DND-41 (cell line): ENCODE measurements at places on chromosomes 6 and 20.

DNA sequence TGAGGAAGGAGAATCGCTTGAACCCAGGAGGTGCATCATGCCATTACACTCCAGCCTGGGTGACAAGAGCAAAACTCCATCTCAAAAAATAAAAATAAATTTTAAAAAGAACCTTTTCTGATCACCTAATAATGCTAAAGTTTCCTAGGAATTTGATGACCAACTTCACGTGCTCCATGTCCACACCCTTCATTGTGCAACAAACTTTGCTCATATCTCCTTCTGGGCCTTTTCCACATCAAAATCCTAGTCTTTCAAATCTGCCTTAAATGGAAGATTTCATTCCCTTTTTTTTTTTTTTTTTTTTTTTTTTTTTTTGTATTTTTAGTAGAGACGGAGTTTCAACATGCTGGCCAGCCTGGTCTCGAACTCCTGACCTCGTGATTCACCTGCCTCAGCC is 112.5 kb upstream of the LOC128125822 start:
- H3K27ac ChIP-seq: no peak overlapping the region
- DNase-seq: no peak
- H3K36me3 ChIP-seq: no peaks in the 10 kb centered on the region
- H3K4me1 ChIP-seq: no peaks in the 10 kb centered on the region
- no peaks in the 10 kb centered on the region for H3K27me3 ChIP-seq

- H3K4me3 ChIP-seq: no peak overlapping the region
- no peak overlapping the region for H3K27ac ChIP-seq
- peaks cover 30% of the 10 kb centered on the region for H3K36me3 ChIP-seq
Observed at GRCh38 chr6:34333858-34334257, 58.6 kb downstream of the NUDT3 start.

DNA sequence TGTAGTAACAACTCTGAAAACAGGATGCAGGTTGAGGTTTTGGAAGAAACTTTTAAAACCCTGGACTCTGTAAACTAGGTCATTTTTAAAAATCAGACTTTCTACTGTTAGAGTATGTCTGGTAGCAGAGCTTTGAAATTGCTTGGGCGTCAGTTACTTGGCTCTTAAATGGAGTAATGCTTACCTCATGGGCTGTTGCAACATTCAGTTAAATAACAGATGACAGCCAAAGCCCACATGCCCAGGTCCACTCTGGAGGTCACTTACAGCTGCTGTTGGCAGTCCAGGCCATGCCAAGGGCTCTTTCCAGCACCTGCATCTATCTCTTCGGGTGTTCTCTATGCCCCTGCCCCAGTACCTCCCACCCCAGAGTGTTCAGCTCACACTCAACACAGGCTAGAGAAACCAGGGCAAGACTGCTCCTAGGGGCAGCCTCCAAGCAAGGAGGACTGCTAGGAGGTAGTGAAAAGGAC is 96.4 kb downstream of the BANF2 start:
- H3K27me3 ChIP-seq: no peaks in the 10 kb centered on the region
- H3K27ac ChIP-seq: no peak overlapping the region
- DNase-seq: no peak
- H3K36me3 ChIP-seq: no peaks in the 10 kb centered on the region
- no peak overlapping the region for H3K4me3 ChIP-seq

DNA sequence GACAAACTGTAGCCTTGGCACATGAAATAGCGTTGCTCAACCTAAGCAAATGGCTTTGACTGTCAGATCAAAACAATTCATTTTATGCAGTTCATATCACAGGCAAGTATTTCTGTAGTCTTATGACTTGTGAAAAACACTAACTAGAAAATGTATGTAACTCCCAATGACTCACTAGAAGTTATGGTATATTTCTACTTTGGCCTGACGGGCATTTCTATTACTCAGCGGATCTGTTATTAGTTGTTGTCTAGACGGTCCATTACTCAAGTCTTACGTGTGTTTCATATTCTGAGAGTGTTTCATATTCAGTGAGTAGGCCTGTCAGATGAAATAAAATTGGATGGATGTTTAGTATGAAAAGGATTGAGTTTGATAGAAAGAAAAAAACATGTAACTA is 880.9 kb downstream of the PRIM2 start:
- no peak for DNase-seq
- H3K27ac ChIP-seq: no peak overlapping the region
- H3K4me1 ChIP-seq: no peaks in the 10 kb centered on the region
- H3K36me3 ChIP-seq: no peaks in the 10 kb centered on the region
- H3K4me3 ChIP-seq: no peak overlapping the region

DNA sequence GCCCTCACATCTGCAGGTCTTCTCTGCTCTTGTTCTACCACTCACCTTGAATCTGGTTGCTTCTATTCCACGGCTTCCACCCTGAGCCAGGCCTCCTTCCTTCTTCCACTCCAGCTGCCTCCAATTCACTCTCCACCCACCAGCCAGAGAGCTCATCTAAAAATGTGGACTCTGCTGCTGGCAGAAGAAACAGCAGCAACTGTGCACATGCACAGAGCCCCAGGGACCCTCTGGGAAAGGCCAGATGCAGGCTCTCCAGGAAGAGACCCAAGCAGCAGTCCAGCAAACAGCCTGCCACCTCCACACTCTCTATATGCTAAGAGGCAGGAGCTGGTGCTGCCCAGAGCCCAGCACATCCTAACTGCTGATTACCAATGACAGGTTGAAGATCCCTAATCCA is 162.6 kb upstream of the TOP1 start:
- no peaks in the 10 kb centered on the region for H3K4me1 ChIP-seq
- H3K36me3 ChIP-seq: no peaks in the 10 kb centered on the region
- no peak overlapping the region for H3K27ac ChIP-seq
- no peak for DNase-seq

DNA sequence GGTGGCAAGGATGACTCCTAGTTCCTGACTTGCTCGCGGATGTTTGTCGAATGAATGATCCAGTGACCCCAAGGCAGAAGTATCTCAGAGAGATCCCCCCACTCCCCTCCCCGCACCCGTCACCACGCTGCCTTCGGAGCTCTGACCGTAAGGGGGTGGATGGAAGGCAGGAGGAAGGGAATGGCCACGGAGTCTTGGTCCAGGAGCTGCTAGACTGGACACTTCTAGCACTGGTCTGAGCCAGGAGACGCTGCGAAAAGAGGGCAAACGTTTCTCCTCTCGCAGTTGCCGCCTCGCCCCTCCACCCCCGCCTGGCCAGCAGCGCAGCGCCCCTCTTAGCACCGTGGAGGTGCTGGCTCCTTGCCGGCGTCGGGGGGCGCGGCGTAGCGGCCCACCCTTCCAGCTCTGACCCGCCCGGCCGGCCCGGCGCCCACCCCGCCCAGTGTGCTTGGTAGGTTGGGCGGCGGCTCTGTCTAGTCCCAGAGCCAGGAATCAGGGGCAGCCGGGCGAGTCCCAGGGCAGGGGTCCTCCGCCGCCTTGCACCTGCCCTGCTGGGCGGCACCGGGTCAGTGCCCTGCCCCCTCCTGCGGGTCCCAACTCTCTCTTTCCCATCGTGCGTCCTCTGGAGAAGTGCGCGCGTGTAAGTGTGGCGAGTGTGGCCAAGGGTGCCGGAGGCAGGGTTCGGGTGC is 2.4 kb upstream of the DBNDD2 start:
- H3K36me3 ChIP-seq: peaks cover 31% of the 10 kb centered on the region
- peak overlapping the region; percentile 79 for H3K4me3 ChIP-seq
- peak overlapping the region; percentile 89 for H3K27ac ChIP-seq
- H3K4me1 ChIP-seq: peaks cover 32% of the 10 kb centered on the region
- H3K27me3 ChIP-seq: no peaks in the 10 kb centered on the region

- no peak for DNase-seq
- H3K4me3 ChIP-seq: no peak overlapping the region
- no peaks in the 10 kb centered on the region for H3K4me1 ChIP-seq
- no peaks in the 10 kb centered on the region for H3K36me3 ChIP-seq
Observed at GRCh38 chr6:163133017-163133416, 281.5 kb upstream of the QKI start.

DNA sequence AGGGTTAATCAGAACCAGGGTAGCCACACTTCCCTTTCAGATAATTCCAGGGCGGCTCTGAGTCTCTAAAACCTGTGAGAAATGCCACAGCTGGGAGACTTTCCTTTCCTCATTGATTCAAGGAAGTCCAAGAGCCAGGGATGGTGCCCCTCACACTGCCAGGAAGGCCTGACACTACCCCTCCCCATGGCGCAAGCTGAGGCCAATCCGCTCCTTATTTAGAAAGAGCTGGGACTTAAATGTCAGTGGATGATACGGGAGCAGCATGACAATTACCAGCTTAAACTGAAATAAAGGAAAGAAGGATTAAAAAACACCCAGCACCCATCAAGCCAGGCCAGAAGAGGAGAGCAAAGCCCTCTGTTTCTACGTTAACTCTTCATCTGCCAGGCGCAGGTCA is 244.4 kb downstream of the LRFN2 start:
- peak; percentile 1 for DNase-seq
- no peaks in the 10 kb centered on the region for H3K27me3 ChIP-seq
- H3K4me3 ChIP-seq: no peak overlapping the region
- no peak overlapping the region for H3K27ac ChIP-seq
- H3K4me1 ChIP-seq: peaks cover 15% of the 10 kb centered on the region

DNA sequence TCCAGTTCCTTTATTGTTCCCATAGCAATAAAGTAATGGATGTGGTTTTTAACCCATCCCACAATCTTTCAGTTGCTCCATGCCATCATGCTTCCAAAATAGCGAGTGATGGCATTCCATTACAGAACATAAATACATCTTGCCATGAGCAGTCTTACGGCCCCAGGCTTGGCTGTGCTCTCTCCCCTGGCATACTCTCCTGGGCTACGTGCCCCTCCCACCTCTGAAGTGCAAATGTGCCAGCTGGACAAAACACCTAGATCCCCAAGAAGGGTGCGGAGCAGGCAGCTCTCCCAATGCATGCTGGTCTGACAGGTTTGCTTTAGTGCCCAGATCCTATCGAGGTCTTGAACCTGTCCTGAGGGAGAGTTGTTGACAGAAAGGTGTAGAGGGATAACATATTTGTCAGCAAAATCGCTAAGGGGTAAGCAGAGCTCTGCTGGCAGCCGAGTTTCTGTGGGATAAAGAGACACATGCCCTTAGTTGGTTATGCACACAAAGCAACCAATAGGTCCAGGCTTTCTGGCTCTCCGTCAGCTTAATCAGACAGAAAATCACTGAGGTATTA is 43.9 kb upstream of the PAX1 start:
- DNase-seq: no peak
- H3K4me3 ChIP-seq: no peak overlapping the region
- H3K4me1 ChIP-seq: peaks cover 3% of the 10 kb centered on the region
- H3K36me3 ChIP-seq: no peaks in the 10 kb centered on the region
- no peak overlapping the region for H3K27ac ChIP-seq

- DNase-seq: no peak
- no peaks in the 10 kb centered on the region for H3K4me1 ChIP-seq
- no peak overlapping the region for H3K4me3 ChIP-seq
- H3K27ac ChIP-seq: no peak overlapping the region
Observed at GRCh38 chr6:163538331-163538730, 123.8 kb downstream of the QKI start.

DNA sequence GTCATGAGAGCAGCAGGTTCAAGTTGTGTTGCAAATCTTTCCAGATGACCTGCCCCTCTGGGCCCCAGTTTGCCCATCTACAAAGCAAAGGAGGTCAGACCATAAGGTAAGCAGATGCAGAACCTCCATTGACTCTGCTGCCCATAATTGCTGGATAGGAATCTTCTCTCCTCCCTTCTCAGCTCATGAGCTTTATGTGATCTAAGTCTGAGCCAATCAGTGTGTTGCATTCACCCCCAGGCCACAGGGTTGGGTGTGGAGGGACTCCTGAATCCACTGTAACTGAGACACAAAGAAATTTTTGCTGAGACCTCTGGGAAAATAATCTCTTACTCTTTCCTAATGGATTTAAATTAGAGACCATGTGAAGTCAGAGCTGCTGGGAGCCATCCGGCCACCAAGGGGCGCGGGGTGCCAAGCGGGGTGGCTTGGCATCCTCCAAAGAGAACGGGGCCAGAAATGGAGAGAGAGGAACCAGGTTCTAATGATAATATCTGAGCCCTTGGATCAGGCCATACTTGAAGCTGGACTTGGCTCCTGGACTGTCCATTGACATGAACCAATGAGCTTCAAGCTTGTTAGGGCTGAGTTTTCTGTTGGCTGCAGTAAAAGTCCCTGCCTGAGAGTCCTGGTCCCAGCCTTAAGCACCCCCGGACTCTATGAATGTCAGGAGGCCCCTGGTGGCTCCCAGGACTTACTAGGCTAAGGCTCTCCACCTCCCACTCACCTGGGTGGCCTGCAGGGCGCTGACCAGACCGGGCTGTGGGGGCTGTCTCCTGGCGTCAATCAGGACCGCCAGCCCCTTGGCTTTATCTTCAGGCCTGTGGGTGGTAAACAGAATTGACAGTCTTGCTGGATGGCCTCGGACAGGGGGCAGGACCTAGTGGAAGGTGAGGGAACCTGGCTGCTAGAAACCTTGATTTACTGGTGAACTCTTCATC is 32.8 kb downstream of the KIAA1755 start:
- no peak overlapping the region for H3K4me3 ChIP-seq
- no peak overlapping the region for H3K27ac ChIP-seq
- no peak for DNase-seq
- H3K36me3 ChIP-seq: no peaks in the 10 kb centered on the region

- peaks cover 71% of the 10 kb centered on the region for H3K4me1 ChIP-seq
- H3K27me3 ChIP-seq: no peaks in the 10 kb centered on the region
- DNase-seq: no peak
Observed at GRCh38 chr6:14382678-14383236, 265.2 kb downstream of the CD83 start.

DNA sequence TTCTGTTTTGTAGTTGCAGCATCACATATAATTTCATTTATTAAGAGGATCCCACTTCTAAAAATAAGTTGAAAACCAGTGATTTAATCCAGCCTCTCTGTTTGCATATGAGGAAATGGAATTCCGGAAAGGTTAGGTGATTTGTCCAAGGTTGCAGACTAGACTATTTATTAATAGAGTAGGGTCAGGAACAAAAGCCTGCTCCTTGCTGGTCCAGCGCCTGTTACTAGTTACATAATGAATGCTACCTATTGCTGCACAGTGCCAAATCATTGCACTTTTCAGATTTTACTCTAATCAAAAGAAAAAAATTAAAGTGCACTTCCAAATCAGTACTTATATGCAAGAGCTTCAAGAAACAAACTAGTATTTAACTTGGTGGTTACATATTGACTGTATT is 238.6 kb downstream of the ESR1 start:
- no peaks in the 10 kb centered on the region for H3K36me3 ChIP-seq
- no peaks in the 10 kb centered on the region for H3K27me3 ChIP-seq
- H3K4me3 ChIP-seq: no peak overlapping the region
- no peaks in the 10 kb centered on the region for H3K4me1 ChIP-seq

GRCh38 chr6:38086346-38086745 is 266.8 kb downstream of the ZFAND3 start:
- no peaks in the 10 kb centered on the region for H3K4me1 ChIP-seq
- H3K4me3 ChIP-seq: no peak overlapping the region
- H3K27ac ChIP-seq: no peak overlapping the region
- H3K27me3 ChIP-seq: no peaks in the 10 kb centered on the region
- DNase-seq: no peak
